ENCODE measurements at places on chromosomes 12 and 14. TPM values are rescaled to one million over a fixed set of nuclear protein-coding genes. Genes with fewer than 3 reads are reported as not detected.
A peak's percentile ranks its signal among the peaks of the same experiment; 100 is the strongest.

DNA sequence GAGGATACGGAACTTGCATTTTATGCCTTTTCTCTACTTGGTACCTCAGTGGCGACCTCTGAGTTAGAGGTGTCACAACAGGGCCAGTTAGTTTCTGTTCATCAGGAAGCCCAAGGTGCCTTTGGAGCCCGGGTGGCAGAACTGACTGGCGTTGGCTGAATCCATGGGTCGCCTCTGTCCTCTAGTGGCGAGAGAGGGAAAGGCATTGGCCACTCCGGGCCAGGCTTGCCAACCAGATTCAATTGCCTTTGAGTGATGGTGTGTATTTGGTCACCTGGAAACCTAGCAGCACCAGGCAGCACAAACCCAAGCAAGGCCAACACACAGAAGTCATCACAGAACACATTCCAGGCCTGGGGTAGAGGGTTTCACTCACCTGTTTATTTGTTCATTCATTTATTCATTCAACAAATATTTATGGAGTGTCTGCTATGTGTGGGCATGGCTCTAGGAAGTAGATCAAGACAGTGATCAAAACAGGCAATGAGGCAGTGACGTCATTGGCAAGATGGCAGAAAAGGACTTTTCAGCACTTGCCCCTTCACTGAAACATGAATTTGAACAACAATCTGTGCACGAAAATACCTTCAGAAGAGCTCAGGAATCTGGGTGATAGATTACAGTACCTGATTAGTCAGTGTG is 40.5 kb upstream of the KCNA5 start:
- H3K36me3 ChIP-seq = no peaks in the 10 kb centered on the region
- no peak overlapping the region for H3K4me3 ChIP-seq
- DNase-seq = peak; percentile 52
- no peak overlapping the region for H3K27ac ChIP-seq
- H3K4me1 ChIP-seq = no peaks in the 10 kb centered on the region

DNA sequence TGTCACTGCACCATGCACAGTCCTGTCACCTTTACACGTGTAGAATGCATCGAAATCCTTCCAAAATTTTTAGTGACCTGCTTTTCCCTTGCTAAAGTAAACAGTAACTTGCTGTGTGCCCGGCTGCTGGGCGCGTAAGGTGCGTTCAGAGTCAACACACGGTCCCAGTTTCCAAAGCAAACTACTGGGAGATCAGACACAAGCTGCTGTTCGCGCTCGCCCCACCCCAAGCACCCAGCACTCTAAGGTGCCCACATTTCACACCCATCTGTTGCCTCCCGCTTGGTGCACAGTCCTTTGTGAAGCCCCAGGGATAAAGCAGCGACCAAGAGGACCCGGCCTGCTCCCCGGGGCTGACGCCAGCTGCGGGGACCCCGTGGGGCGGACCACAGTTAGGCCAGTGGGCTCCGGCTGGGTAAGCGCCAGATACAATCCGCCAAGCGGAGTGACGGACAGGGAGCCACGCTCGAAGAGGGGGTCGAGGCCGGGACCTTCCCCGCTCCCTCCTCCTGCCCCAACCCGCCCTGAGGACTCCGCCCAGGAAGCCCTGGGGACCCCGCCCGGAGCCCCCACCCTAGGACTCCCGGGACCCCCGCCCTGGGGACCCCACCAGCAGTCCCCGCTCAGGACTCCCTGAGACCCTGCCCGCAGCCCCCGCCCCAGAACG is 633 bp downstream of the STX2 start:
- no peaks in the 10 kb centered on the region for H3K36me3 ChIP-seq
- H3K27ac ChIP-seq = no peak overlapping the region
- H3K4me3 ChIP-seq = peak overlapping the region; percentile 55
- peaks cover 13% of the 10 kb centered on the region for H3K4me1 ChIP-seq
- no peaks in the 10 kb centered on the region for H3K27me3 ChIP-seq

DNA sequence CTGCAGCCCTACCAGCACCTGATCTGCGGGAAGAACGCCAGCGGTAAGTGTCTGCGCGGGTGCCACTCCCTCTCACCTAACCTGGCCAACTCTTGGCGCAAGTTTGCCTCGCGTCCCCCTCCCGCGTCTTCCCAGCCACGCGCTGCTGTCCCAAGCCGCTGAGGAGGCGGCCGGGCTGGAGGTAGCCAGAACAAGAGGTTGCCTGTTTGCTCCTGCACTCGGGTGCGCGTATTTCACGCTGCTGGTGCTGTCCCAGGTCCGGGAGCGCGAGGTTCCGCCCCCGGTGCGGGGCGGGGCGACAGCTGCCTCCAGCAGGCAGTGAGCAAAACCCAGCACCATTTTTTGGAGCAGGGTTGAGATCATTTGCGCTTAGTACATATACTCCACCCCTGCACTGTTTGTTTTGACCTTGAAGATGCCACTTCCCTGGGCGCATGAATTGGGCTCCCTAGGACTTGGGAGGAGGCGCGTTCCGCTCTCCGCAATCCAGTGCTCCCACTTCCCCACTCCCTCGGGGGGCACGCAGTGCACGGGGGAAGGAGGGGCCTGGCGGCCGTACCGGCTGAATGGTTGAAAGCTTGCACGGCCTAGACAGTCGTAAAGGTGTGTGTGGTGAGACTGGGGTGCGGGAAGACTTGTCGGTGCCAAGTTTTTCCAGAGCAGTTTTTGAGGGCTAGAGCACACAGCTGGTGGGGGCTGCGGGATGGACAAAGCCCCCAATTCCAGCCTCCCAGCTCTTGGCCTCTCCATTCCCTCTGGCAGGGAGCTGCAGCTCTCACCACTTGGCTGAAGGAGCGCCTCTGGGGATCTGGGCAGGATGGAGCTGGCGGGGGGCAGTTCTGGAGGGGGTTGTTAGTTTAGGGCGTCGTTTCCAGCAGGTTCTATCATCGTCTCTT is 226.9 kb upstream of the CRY1 start:
- DNase-seq = peak; percentile 42
- H3K36me3 ChIP-seq = no peaks in the 10 kb centered on the region
- H3K27me3 ChIP-seq = peaks cover 57% of the 10 kb centered on the region
- peaks cover 15% of the 10 kb centered on the region for H3K4me1 ChIP-seq

- peaks cover 6% of the 10 kb centered on the region for H3K4me1 ChIP-seq
- H3K27me3 ChIP-seq = no peaks in the 10 kb centered on the region
- H3K4me3 ChIP-seq = peak overlapping the region; percentile 61
Measured at GRCh38 chr14:57389646-57390036, 745 bp upstream of the NAA30 start.

ZFHX2 gene
- polyA plus RNA-seq = 4.1 TPM
